Fibroblast of the aortic adventitia (primary cell): ENCODE measurements at places on chromosomes 2 and 18. TPM values are rescaled to one million over a fixed set of nuclear protein-coding genes. Genes with fewer than 3 reads are reported as not detected.

Gene MBD2
- 11.2 and 34.2 TPM in 2 replicates for total RNA-seq

Gene SCN9A
- 14.0 and 22.9 TPM in 2 replicates for total RNA-seq

Gene TRAK2
- 22.7 and 74.7 TPM in 2 replicates for total RNA-seq

Gene SLC30A3
- total RNA-seq, result 0.09 and 0.25 TPM in 2 replicates

Gene KCNE4
- 4.1 and 22.2 TPM in 2 replicates for total RNA-seq

Gene AMER3
- total RNA-seq, result not detected in 2 replicates

Gene TNFRSF11A
- 0.08 and 1.1 TPM in 2 replicates for total RNA-seq

Gene PGAP1
- 10.3 and 14.7 TPM in 2 replicates for total RNA-seq

Gene SALL3
- not detected in 2 replicates for total RNA-seq
